ENCODE measurements at places on chromosomes 13 and 19.

GRCh38 chr13:102402290-102402689, 442 bp upstream of the FGF14 start:
- DNase-seq: no peak

DNA sequence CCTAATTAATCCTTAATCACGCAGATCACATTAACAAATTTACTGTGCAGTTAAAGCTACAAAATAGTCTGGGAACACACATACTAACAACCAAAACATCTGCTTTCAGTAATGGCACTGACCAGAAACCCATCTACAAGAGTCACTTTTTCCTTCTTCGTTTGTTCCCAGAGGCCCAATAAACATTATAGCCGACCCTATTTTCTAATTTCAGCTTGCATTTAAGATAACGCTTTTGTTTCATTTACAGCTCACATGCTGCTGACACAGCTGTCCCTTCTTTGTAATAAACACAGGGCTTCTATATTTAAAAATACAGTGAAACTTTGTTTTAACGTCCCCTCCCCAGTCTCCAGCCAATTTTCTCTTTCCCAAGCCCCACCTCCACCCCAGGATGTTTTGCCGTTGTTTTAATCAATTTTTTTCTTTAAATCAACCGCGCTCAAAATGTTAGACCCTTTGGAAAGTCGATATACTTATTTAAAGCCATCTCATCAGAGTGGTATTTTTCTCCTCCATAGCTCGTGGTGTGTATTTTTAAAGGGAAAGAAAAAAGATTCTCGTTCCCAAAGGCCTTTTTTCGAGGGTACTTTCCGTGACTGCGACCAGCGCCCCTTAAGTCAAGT, 1.7 kb upstream of the WBP4 start:
- DNase-seq: no peak

DNA sequence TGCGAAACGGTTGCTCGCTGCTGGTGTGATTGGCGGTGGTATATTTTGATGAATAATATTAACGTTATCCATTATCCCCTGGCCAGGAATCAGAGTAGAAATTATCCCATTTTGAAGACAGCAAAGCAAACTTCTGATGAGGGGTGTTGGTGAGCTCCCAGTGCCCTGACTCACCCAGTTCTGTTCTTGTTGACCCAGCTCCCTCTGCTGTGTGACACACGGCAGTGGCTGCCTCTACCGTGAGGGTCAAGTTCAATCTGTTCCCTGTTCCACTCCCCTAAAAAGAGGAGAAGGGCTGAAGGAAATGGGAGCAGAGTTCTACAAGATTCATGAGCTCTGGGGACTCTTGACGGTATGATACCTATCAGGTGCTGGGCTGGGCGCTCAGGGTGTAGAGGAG, 2.0 kb downstream of the CAMSAP3 start:
- DNase-seq: no peak

DNA sequence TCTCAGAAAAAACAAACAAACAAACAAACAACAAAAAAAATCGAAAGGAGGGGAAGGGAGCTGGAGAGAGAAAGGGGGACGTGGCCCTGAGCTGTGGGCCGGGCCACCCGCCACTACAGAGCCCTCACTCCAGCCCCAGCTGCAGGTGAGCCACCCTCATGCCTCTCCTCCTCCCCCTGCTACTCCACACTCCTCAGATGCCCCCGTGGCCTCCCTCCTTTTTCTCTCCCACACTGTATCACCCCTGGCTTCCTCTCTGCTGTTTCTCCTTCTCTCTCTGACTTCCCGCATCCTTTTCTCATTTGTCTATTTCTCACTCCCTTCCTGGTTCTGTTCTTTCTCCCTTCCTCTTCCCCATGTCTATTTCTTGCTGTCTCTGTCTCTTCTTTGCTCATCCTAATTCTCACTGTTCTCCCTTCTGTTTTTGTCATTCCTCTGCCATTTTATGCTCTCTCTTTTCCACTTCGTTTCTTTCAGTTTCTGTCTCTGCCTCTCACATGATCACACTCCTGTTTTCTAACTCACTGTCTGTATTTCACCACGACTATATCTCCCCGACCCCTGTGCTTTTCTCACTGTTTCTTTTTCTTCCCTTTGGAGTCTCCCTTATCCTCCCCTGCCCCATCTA, 2.7 kb downstream of the KLK2 start:
- DNase-seq: no peak
